ENCODE measurements at places on chromosomes 6 and 20.

GRCh38 chr6:123016431-123017103 is 20.5 kb downstream of the CLVS2 start:
- no peak for DNase-seq

GRCh38 chr6:139496654-139497344 is 122.4 kb upstream of the CITED2 start:
- DNase-seq, result no peak

GRCh38 chr6:43221046-43221972 is 8.0 kb downstream of the DNPH1 start:
- no peak for DNase-seq

GRCh38 chr20:63829603-63829944 is 1.5 kb downstream of the ZBTB46 start:
- DNase-seq, result no peak

DNA sequence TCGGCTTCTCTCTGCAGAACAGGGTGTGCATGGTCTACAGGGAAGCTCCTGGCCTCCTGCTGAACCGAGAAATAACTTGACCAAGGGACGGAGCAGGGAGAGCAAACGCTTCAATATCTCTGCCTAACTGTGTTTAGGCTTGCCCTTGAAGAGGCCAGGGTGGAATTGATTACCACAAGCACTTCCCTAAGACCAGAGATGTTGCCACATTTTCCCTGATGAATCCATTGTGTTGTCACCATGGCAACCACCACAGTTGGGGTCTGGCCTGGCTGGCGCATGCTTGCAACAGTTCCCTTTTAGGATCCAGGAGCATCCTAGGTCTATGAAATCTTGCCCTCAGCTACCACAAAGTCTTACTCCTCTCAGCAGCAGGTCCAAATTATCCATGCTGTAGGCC is 213.5 kb upstream of the SULF2 start:
- DNase-seq, result no peak

GRCh38 chr6:131122516-131122915 is 12.8 kb upstream of the AKAP7 start:
- no peak for DNase-seq

- DNase-seq, result no peak
These were observed 327.0 kb downstream of the NRN1 start for GRCh38 chr6:5679691-5680090.
